Kidney capillary endothelial cell (primary cell): ENCODE measurements at places on chromosomes 4 and X.

DNA sequence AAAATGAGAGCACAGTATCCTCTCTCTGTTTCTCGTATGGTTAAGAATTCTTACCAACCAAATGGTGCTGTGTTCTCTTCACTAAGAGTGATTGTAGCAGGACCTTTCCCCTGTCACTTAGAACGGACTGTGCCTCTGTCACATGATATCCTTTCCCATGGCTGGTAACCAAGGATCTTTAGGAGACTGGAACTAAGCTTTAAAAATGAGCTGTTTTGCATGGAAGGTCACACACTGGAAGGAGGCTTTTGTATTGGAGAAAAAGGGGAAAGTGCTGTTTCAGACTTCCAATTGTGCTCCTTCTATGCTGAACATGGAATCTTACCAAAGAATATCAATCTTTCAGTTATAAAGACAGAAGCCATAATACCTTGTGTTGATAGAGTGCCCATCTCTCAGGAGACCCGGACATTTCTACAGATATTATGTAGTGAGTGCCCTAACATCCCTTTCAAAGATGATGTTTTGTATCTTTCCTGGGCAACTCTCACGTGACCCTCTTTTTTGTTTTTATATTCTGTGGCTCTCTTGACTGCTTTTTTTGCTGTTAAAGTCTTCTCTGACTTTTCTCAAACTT is 148.6 kb downstream of the SLC4A4 start:
- DNase-seq = no peak

- no peak for DNase-seq
Observed at GRCh38 chr4:27123123-27123768, 262.6 kb downstream of the STIM2 start.

DNA sequence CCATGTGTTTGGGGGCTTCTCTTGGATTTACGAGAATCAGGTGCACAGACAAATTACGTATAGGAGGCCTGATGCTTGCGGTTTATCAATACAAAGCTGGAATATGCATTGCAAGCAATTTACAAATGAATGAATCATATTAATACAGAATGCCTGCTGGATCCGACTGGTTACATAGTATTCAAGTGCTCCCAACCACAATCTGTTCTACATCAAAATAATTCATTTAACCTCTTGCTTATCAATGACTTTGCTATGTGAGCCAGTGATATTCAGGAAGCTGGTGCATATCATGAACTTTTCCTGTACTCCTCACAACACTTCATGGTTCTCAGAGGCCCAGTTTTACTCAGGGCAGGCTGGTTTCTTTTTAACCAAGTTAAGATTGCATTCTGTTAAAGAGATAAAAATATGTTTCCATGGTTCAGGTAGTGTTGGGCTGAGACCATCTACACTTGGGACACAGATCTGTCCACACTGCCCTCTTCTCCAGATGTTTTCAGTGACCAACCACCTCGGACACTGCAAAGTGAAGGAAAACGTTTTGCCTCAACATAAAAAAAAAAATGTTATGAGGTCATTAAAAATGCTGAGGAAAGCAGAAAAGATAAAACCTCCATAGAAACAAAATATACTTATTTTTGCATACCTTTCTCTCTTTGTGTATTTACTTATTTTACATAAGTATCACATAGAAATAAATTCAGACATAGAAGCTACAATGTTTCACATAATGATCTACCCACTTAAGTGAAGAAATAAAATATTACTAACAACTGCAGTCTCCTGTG is 200.1 kb upstream of the VCX3A start:
- DNase-seq = no peak

DNA sequence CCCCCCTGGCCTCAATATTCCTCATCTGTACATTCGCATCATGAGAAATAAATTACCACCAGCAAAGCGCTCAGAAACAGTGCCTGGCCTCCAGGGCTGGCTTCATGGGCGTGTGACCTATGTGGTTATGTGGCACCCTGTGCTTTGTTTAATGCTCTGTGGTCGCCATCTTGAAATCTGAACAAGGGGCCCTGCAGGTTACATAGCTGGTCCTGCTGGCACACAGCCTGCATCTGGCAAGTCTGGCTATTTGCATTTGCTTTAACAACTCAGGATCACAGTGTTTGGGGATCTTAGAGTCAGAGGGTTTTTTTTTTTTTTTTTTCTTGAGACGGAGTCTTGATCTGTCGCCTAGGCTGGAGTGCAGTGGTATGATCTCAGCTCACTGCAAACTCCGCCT is 9.9 kb downstream of the FOXP3 start:
- DNase-seq = no peak

DNA sequence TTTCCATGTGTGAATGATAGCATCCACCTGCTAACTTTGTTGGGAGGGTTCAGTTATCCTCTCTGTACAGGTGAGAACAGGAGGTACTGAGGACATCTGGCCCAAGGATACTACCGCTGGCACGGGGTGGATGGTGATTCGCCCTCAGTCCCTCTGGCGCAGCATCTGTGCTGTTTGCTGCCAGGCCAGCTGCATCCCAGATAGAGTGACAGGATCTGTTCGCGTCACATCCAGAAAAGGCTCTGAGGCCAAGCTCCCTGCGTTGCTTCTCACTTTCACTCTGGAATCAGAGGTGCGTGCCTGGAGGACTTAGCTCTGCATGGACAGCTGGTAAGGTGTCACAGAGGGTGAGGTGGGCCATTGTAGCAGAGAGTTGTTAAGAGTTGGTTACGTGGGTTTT is 95.4 kb downstream of the TBL1X start:
- DNase-seq = no peak

DNA sequence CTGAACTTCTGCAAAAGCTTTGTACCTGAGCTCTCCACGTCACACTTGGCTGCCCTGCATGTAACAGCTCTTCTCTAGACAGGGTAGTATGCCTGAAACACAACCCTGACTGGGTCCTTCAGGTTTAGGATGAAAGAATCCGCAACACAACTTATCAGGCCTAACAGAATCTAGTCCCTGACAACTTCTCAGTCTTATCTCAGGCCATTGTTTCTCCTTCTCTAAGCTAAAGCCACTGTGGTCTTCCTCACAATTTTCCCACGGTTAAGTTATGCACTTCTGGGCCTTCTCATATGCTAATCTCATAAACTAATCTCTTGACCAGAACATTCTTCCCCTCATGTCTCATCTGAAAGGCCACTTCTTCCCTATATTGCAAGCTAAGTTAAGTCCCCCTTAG is 10.8 kb upstream of the TMPRSS11B start:
- DNase-seq = no peak

GRCh38 chr4:67694662-67695061 is 6.3 kb downstream of the UBA6 start:
- no peak for DNase-seq

- no peak for DNase-seq
Observed at GRCh38 chrX:24526616-24527015, 61.5 kb downstream of the PDK3 start.
